ENCODE measurements at places on chromosomes 3 and 15.

GRCh38 chr15:52496776-52497470, 31.8 kb downstream of the MYO5A start:
- no peak for DNase-seq

DNA sequence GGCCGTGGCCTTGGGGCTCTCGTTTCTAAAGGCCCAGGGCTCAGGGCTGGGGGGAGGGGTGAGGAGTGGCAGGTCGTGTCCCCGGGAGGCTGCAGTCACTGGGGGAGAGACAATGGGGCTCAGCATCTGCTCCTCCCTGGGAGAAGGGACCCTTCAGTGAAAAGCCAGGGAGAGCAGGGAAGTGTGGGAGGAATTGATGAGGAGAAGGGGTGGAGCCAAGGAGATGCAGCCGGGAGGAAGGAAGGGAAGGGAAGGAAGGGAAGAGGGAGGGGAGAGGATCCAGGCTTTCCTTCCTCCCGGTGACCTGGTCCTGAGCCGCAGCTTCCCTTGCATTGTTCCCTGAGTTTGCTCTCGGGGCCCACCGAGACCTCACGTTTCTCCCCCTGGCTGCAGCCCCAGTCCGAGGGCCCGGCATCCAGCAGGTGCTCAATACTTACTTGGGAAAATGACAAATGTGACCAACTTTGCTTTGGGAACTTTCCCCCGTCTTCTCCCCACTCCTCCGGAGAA, 1.4 kb upstream of the ZNF710 start:
- no peak for DNase-seq

DNA sequence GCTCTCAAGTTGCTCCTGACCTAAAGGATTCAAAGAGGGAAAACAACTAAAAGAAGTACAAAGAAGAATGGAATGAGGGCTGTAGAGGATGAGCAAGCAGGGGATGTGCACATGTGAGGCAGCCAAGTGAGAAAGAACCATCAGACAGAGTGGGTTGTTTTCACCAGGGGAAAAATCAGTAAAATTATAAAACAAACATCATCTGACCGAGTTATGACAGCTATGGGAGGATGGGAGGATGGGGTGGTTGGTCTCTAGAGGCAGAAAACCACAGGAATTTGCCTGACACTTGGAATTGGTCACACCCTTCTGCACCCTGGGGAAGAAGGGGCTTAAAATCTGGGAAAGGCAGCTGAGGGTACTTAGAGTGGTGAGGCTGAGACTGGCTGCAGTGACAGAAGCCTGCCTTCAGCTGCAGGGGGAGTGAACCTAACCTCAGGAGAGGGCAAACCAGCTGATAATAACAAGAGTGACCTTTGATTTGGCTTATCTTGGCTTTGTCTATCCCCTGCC, 10.1 kb downstream of the ARHGAP31 start:
- no peak for DNase-seq

DNA sequence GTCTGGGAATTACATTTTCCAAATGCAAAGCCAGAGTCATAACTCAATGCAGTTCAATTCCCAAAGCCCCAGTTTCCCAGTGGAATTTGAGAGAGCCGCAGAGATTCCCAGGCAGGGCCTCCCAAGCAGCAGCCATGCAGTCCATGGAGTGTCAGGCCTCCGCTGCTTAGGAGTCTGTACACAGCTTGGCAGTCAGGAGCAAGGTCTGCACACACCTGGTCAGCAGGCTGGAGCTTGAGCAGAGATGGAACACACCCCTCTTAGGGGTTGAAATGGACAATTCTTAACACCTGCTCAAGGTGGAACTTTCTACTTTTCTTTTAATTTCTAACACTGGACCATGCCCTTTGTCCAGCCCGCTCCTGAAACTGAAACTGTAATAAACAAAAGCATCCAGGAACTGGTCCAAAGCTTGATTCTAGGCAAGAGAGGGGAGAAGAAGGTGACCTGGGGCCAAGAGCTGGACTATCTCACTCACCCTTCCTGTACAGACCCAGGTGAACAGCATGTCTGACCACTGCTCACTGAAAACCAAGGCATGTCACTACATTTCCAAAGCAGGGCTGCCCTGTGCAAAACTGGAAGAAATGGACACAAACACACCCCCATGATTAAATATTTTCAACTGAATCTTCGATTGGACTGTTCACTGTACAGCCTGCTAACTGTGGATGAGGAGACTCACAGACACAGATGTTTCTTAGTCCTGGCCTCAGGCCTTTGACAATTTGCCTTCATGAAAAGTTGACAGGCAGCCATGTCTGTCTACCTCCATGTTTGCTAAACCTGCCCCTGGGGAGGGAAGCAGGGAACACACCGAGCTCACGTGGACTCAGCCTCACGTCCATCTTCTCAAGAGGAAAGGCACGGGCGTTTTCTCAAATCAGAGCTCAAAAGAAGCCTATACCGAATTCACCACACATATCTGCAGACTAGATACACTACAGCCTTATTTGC, 48.6 kb upstream of the DUSP7 start:
- DNase-seq, result no peak

GRCh38 chr15:66515901-66516322, 10.8 kb downstream of the ZWILCH start:
- no peak for DNase-seq

DNA sequence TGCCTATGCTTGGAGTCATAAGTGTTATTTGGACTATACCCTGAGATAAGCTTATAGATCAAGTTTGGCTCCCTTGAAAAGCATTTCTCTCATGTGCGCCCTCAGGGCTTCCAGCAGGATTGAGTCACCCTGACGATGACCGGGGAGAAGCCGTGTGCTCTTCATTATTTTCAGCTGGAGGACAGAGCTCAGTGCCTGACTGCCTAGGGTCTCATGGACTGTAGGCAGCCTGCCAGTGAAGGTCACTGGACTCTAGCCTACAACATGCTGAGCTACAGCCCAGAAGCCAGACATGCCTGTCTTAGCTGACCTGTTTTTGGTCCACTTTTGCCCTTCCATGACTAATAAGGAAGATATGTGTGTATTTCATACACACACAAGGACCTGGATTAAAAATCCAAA, 31.6 kb upstream of the NUDT16 start:
- no peak for DNase-seq

- no peak for DNase-seq
These were observed 22.1 kb downstream of the PLOD2 start for GRCh38 chr3:146138902-146139301.

- DNase-seq, result no peak
These were observed 249.1 kb downstream of the OTOL1 start for GRCh38 chr3:161745741-161746140.

DNA sequence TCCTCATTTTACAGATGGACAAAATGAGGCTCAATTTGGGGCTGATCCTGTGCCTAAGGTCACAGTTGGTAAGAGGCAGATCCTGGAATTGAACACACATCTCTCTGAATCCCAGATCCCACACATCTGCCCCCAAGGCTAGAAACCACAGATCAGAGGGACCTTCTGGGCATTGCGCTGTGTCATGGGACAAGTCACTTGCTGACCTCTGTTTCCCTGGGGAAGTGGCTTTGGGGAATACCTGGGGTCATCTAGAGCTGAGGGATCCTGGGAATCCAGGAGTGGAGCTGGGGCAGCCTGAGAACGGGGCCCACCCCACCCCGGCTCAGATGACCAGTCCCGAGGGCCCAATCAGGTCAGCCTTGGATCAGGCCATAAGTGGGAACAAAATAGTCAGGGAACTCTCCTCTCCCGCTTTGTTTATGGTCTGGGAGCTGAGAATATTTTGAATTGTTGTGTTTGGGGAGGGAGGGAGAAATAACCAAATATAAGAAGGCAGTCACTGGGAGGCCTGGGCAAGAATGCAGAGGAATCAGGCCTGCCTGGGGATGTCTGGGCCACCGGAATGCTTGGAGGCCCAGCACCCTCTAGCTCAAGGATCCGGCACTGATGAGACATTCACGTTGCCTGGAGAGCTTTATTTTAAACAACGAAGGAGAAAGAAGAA, 8.8 kb upstream of the SLC6A6 start:
- DNase-seq, result no peak

- no peak for DNase-seq
These were observed 127.0 kb upstream of the CD96 start for GRCh38 chr3:111415018-111415417.

DNA sequence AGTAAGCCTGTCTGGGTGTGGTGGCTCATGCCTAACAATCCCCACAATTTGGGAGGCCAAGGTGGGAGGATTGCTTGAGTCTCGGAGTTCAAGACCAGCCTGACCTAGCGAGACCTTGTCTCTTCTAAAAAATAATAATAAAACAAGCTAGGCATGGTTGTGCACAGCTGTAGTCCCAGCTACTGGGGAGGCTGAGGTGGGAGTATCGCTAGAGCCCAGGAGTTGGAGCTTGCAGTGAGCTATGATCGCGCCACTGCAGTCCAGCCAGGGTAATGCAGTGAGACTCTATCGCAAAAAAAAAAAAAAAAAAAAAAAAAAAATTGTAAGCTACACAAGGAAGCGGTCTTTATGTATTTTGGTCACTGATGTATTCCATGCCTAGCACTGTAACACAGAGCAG, 242.4 kb upstream of the WNT5A start:
- DNase-seq, result no peak

GRCh38 chr3:171088964-171089754, 62.6 kb upstream of the SLC2A2 start:
- DNase-seq, result no peak

- DNase-seq, result no peak
These were observed 47.7 kb upstream of the PLXND1 start for GRCh38 chr3:129654131-129654530.

- DNase-seq, result no peak
These were observed 6.7 kb downstream of the ARGFX start for GRCh38 chr3:121574449-121574848.

GRCh38 chr15:29433050-29433318, 163.4 kb upstream of the NSMCE3 start:
- DNase-seq, result no peak

DNA sequence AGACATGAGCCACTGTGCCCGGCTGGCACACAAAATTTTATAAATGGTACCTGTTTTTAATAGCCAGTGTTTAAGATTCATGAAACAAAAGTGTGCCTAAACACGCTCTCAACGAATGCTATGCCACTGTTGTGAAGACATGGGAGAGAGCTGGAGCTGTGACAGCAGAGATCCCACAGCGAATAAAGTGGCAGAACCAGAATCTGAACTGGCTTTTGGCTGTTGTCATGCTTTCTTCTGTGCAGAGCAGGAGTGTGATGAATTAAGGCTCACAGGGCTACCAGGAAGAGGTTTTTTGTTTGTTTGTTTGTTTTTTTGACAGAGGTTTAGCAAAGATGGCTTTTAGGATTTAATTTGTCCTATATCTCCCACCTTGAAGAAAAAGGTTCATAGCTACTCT, 14.5 kb downstream of the PTPRG start:
- DNase-seq, result no peak

GRCh38 chr3:125045194-125045593, 10.6 kb downstream of the HEG1 start:
- DNase-seq, result no peak

DNA sequence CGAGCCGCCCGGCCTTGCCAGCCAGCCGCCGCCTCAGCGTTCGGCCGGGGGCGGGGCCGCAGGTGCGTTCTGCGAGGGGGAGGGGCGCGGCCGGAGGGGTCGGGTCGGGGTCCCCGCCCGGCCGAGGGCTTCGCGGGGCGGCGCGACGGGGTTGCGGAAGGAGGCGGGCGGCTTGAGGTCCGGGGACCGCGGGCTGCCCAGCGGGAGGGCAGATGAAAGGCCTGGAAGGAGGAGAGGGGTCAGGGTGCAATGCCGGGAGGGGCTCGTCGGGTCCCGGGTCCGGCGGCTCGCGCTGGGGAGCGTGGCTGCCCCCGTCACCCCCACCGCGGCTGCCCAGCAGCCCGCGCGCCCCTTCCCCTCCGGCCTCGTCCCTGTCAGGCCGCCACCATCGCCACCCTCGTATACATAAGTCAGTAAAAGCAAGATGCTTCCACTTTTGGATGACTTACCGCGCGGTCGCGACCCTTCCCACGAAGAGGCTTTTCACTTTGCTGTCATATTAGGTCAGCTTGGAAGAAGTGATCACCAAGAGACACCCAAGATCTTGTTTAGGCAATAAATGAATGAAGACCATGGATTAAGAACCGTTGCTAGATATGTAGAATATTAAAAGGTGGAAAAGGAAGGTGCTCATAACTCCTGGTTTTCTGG, 620 bp upstream of the ANP32A start:
- DNase-seq, result peak; percentile 18

- no peak for DNase-seq
These were observed 20.1 kb upstream of the GOLGA6L2 start for GRCh38 chr15:23467110-23467600.

GRCh38 chr15:90301707-90302300, 36.3 kb downstream of the NGRN start:
- no peak for DNase-seq

DNA sequence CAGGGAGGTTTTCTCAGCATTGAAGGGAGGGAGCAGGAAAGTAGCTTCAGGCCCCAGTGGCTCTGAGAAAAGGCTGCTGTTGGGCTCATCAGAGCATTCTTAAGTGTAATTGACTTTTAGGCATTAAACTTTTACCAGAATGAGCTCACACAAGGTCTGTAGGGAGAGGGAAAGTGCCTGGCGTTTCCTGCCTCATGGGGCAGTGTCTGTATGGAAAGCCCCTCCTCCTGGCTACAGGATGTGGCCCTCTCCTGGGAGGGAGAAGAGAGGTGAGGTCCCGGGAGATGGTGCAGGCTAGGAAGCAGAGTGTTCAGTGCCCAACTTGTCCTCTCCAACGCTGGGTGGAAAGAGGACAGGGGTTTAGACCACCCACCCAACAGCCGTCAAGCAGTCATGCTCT, 21.3 kb upstream of the SCN10A start:
- DNase-seq, result no peak

DNA sequence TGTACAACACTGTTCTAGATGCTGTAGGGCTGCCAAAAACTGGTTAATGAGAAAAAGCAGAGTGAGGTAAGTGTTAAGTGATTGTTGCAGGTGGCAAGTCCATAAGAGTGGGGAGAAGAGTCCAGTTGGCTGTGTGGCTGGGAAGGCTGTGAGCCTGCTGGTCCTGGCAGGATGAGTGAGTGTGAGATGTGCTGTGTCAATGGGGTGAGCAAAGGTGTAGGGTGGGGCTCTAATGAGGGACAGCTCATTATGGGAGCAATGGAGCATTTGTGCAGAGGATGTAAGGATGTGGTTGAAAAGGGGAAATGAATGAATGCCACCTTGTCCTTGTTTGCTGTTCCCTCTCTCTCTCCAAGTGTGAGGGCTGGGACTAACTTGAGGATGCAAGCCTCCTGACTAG, 145.3 kb upstream of the ROPN1 start:
- no peak for DNase-seq

GRCh38 chr15:98958918-98959639, 48.5 kb downstream of the PGPEP1L start:
- DNase-seq, result no peak

GRCh38 chr15:35117543-35118265, 32.6 kb upstream of the NANOGP8 start:
- no peak for DNase-seq

GRCh38 chr3:13690636-13691035, 141.7 kb downstream of the FBLN2 start:
- no peak for DNase-seq

DNA sequence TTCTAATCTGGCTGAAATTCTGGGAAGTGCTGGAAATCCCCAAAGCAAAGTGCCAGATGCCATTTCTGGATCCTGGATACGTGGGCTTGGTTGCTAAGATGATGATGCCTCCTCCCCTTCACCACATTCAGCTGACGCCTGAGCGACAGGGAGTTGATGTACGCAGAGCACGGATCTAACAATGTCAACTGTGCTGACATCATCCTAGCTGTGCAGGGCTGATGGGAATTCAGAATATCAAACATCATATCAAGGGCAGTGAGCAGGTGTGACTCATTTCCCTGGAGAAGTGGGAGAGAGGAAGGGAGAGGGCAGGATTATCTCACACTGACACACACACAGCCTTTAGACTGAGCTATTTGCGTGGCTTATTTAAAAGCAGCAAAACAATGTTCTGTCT, 92.6 kb upstream of the ZBTB20 start:
- DNase-seq, result no peak

GRCh38 chr15:37891766-37892368, 42.6 kb upstream of the TMCO5A start:
- peak; percentile 4 for DNase-seq

All from CD4-positive, alpha-beta T cell treated with Interleukin-17A for 1 hour (primary cell).